Stimulated activated CD8-positive, alpha-beta memory T cell treated with anti-CD3 and anti-CD28 coated beads, Interleukin-4, amount 100 ng/mL, for 4 hours (primary cell): ENCODE measurements at places on chromosomes 12 and 14.

GRCh38 chr14:89171168-89171567 lies 245.9 kb downstream of the FOXN3 start:
- no peak for DNase-seq

DNA sequence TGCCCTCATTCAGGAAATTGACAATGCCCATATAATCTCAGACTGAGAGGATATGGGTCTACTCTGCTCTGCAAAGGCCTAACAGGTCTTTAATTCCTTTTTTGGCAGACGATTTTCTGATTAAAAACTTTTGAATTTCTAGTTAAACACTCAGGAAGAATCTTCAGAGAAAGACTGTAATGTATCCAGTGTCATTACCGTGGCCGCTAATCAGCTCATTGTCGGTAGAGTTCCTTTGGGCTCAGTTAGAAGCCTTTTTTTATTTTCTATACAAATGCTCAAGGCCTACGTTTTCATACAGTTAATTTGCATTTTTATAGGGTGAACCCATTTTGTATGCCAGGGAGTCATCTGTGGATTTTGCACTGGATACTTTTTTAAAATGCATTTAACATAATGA lies 549.9 kb downstream of the RPS29 start:
- no peak for DNase-seq

DNA sequence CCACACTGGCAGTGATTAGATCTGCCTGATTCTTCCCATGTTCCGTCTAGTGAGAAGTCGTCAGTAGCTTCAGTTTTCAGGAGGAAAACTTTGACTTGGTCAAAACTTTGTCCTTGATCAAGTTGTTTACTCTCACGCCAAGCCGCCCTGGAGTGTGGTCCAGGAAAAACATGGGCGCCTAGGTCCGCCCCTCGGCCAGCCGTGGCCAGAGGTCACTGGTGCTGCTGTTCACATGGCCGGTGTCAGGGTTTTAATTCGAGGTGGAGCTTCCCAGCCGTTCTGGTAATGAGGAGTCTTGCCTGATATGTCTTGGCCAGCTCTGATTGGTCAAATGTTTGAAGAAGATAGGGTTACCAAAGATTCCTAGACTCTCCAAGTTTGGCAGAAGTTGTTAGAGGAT lies 71.5 kb downstream of the PPP2R5C start:
- DNase-seq = no peak

GRCh38 chr12:32693036-32693435 lies 13.9 kb downstream of the DNM1L start:
- DNase-seq = no peak

- no peak for DNase-seq
Measured at GRCh38 chr12:27534060-27534764, 10.2 kb downstream of the PPFIBP1 start.

DNA sequence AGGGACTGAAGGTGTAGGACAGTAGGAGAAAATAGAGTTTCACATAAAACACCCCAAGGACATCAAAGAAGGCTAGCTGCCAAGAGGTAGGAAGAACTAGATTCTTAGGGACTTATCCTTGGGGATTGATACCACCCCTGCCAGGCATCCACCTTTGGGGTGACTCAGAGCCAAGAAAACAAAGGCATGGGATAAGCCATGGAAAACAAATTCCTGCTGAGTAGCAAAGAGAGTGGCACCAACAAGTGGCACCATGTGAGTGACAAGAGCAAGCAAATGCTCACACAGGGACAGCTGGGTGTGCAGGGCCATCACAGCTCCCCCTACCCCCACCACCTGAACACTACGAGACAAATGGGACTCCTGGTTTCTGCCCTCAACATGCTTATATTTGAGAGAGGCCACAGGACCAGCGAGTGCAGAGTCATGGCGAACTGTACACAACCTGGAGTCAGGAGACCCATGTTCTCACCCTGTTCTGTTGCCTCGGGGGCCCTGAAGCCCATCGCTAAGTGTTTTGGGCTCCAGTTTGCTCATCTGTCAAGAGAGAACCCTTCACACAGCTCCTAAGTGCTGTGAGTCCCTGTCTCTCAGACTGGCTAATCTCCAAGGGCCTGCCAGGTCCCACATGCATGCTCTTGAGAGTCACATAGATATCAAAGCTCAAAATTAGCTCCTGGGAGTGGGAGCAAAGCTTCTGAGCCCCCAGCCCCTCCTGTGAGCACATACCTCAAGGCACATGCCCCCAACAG lies 91.9 kb downstream of the DPF3 start:
- no peak for DNase-seq

- no peak for DNase-seq
Measured at GRCh38 chr14:44279357-44279756, 227.7 kb downstream of the FSCB start.

- no peak for DNase-seq
Measured at GRCh38 chr14:96192975-96193805, 11.4 kb upstream of the BDKRB2 start.

DNA sequence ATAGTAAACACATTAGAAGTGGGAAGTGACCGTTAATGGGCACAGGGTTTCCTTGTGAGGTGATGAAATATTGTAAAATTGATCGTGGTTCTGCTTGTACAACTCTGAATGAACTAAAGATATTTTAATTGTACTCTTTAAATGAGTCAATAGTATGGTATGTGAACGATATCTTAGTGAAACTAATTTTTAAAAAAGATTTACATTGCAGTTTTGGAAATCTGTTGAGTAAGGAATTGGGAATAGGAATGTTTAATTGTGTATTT lies 1.7 kb downstream of the ZNF410 start:
- no peak for DNase-seq

DNA sequence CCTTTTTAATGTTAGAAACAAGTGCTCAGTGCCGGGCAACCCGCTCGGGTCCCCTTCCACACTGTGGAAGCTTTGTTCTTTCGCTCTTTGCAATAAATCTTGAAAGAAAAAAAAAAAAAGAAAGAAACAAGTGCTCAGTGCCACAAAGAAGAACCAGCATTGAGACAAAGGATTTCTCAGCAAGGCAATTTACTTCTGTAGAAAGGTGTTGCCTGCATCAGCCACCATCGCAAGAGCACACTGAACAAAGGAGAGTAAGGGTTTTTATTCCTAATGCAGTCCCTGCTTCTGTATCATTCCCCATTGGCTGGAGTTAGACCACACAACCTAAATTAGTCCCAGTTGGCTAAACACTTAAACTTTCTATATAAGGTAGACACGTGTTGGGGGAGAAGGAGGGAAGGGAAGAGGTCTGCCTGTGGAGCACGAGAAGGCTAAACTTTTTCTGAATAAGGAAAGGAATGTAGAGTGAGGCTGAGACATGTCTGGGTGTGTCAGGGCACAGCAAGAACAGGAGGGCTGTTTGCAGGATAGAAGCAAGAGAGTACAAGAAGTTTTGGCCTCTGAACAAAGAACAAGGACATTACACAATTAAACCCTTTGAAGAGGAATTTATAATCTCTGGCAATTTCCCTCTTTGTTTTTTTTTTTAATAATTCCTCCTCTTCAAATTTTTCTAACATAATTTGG lies 21.4 kb downstream of the KLRF2 start:
- no peak for DNase-seq

DNA sequence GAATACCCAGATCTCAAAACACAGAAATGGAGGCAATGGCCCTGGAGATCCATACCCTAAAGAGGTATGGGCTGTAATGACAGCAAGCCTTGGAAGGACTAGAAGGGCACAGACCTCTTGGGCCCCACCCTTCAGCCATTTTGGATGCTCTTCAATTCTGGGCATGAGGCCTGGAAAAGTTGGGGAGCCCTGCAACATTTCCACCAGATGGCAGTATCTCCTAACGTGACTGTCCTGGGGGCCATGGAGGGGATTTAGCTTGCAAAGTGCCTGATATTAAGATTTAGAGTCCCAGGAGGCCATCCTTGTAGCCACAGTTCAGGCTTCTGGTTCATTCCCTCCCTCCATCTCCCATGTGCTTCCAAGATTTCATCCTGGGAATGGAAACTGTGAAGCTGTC lies 30.2 kb downstream of the KCNA5 start:
- DNase-seq = no peak

DNA sequence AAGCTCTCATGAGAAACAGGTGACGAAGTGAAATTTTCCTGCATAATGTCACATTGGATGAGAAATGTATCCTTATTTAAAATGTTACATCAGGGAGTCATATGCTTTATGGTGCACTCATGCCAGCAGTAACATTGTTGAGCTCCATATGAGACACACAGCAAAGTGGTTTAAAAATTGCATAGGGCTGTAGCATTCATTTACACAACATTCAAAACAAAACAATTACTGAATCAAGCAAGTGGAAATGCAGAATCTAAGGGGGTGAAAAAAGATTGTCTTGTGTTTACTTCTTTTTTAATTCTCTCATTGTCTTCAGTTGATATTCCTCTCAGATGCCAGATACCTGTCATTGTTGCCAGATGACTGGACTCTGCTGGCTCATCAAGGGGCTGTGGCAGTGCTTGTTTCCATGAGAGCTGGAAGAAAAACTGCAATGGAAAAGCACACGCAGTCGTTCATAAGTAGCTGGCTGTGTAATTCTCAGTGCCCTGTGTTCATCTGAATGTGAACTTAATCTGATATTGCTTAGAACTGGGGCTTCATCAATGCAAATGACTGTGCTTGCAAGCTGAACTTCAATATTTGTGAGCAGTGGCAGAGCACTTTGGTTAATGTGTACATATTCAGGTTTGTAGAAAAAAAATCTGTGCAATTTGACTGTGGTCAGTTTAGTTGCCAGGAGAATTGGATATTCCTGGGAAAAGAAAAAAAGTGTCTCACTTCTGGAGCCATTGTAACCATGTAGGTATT lies 305.6 kb downstream of the RAD51B start:
- DNase-seq = no peak

GRCh38 chr12:17853054-17853453 lies 236.9 kb downstream of the RERGL start:
- DNase-seq = no peak

GRCh38 chr14:64510825-64511671 lies 6.5 kb downstream of the ZBTB1 start:
- peak; percentile 53 for DNase-seq

- no peak for DNase-seq
Measured at GRCh38 chr14:77104393-77104792, 6.3 kb downstream of the CIPC start.

DNA sequence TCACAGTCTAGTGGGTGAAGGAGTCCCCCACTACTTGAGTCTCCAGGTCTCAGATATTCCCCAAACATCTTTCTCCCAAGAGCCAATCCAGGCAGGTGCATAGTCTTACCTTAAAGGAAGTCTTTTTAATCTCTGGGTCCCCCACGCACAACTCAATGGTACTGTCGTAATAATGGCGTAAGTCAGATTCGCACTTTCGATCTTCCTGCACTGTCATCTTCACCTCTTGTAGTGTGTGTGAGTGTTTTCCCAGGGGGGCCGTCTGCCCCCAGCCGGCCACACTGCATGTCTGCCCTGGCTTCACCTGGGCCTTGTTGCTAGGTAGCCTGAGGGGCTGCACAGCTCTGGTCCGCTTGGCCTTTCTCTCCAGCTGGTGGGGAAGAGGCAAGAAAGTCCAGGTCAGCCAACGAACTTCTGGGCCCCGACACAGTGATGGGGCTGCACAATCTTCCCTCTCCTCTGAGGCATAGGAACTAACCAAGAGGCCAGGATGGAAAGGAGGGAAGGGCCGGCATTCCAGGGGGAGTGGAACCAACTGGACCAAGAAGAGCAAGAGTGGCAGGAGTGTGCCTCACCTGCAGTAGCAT lies 2.1 kb downstream of the GZMB start:
- DNase-seq = no peak

- DNase-seq = no peak
Measured at GRCh38 chr12:128449146-128449894, 182.3 kb downstream of the TMEM132C start.
